HuH-7.5 (cell line): ENCODE measurements at places on chromosomes 12 and 14.
A peak's percentile ranks its signal among the peaks of the same experiment; 100 is the strongest.

DNA sequence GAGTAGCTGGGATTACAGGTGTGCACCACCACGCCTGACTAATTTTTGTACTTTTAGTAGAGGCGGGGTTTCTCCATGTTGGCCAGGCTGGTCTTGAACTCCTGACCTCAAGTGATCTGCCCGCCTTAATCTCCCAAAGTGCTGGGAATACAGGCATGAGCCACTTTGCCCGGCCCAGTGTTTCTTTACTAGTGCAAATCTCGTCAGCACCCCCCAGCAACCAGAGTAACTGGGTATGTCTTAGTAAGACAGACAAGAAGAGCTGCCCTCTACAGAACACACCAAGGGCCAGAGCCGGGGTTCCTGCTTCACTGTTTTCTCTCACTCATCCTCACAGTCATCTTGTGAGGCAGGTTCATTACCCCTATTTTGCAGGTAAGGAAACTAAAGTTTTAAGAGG lies 78.5 kb upstream of the GPR68 start:
- DNase-seq, result no peak

- no peak for DNase-seq
Observed at GRCh38 chr12:67237231-67237630, 31.9 kb upstream of the CAND1 start.

GRCh38 chr14:56144176-56144575 lies 26.0 kb downstream of the PELI2 start:
- no peak for DNase-seq

DNA sequence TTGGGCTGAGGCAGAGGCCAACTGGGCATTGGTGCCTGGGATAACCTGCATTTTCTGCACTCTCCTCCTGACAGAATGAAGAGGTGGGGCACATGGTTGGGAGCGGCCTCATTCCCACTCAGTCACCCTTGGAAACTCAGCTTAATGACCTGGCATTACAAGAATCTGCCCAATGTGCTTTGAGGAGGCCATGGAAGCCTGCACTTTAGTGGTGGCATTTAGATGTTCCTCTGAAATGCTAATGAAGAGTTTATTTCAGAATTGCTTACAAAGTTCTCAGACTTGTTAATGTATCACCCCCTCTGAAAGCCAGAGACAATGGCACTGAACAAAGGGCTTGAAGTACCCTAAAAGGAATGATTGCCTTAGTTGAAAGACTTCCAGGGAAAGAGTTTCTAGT lies 71.4 kb upstream of the PARP11 start:
- DNase-seq, result no peak

GRCh38 chr12:68800294-68800693 lies 7.7 kb upstream of the MDM2 start:
- no peak for DNase-seq

GRCh38 chr12:50442178-50442908 lies 41.7 kb downstream of the LARP4 start:
- DNase-seq, result no peak

DNA sequence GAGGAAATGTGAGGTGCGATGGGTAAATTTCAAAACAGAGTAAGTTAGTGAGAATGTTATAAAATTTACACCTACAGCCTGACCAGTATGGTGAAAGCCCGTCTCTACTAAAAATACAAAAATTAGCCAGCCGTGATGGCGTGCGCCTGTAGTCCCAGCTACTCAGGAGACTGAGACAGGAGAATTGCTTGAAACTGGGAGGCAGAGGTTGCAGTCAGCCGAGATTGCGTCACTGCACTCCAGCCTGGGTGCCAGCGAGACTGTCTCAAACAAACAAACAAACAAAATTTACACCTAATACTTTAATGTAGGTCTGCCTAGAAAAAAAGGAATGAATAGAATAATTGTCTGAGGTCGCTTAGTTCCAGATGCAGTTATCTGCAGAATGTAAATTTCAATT lies 37.6 kb downstream of the SLC2A14 start:
- no peak for DNase-seq

DNA sequence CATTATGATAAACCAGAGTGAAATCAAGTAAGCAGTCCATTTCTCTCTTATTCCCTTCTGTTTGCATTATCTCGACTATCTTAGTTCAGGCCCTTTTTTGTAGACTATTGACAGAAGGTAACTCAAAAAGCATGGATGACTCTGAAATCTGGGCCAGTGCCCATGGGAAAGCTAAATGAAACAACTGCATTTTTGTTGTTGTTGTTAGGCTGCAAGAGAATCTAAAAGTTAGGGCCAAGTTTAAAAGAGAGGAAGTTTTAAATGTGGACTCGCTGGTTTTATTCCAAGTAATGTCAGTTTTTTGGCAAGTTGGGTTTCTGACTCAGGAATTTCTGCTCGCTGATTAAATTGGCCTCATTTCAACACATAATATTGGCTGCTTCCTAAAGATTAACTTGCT lies 201.1 kb downstream of the PIK3C2G start:
- no peak for DNase-seq

DNA sequence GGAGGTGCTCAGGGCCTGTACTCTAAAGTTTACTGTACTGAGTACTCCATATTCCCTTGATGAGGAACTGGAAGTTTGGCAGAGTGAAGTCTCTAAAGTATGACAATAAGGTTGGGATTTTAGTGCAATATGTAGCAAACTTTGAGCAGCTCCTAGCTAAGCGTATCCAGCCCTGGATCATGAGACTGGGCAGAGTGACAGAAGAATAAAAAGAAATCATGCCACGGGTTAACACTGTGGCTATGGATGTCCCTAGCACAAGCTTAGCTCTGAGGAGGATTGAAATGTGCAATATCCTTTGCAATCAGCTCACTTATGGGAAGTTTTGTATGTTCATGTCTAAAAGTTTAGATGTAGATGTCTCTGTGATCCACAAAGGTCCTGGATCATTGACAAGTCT lies 114.1 kb downstream of the SMOC1 start:
- DNase-seq, result no peak

- no peak for DNase-seq
Observed at GRCh38 chr14:96265383-96266095, 9.5 kb downstream of the BDKRB1 start.

GRCh38 chr14:66238969-66239368 lies 247.2 kb upstream of the CCDC196 start:
- DNase-seq, result no peak

- DNase-seq, result no peak
Observed at GRCh38 chr14:61128382-61129167, 147.5 kb downstream of the SLC38A6 start.

DNA sequence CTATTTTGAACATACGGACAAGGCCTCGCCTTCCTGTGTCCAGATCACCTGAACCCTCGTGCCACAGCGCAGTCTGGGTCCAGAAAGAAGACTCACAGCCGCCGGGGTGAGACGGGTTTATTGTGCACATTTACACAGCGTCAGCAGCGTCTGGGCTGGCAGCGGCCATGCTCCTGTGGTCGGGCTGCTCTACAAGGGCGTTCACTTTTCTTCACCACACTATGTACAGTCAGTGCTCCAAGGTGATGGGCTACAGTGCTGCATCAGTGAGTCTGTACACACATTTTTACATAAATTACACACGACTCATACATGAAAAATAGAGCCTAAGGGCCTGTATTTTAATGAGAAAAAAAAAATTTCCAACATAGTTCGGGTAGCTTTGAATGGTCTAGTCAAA lies 18.0 kb downstream of the ZFYVE21 start:
- DNase-seq, result no peak

DNA sequence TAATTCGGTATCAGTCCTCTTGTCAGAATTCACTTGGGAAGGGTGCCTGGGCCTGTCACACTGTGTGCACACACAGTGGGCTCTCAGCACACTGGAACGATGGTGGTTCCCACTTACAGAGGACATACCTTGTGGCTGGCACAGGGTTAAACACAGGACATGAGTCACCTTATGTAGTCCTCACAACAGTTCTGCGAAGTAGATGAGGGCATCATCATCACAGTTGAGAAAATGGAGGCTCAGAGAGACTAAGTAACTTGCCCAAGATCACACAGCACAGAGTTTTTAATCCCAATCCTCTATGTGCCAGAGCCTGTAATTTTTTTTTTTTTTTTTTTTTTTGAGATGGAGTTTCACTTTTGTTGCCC lies 90.7 kb downstream of the NINJ2 start:
- DNase-seq, result no peak

DNA sequence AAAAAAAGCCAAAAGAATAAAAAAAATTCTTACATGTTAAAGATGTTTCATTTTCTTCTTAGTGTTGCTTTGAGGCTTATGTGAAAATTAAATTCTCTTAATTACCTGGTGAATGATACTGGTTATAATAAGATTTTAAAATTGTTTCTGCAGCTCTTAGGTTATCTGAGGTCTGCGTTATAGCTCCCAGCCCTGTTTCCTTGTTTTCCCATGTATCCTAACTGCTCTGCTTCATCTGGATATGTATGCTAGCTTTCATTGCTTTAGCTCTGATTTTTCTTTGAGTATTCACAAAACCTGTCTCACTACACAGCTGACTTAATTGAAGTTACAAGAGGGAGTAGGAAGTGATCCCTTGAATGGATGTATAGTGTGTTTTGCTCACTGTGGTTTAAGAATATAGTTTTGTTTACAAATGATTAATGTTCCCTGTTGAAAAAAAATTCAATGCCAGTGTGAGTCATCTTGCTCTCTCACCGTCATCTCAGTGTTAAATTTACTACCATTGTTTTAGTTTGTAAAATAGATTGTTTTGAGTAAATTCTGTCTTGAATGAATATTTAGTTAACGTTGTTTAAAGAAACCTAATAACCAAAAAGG lies 26.8 kb downstream of the CPSF6 start:
- no peak for DNase-seq

- DNase-seq, result no peak
Observed at GRCh38 chr12:132606466-132606865, 3.9 kb downstream of the LRCOL1 start.

- no peak for DNase-seq
Observed at GRCh38 chr12:114938487-114939210, 254.7 kb upstream of the TBX3 start.

GRCh38 chr12:76123259-76124212 lies 39.1 kb upstream of the NAP1L1 start:
- DNase-seq, result no peak

DNA sequence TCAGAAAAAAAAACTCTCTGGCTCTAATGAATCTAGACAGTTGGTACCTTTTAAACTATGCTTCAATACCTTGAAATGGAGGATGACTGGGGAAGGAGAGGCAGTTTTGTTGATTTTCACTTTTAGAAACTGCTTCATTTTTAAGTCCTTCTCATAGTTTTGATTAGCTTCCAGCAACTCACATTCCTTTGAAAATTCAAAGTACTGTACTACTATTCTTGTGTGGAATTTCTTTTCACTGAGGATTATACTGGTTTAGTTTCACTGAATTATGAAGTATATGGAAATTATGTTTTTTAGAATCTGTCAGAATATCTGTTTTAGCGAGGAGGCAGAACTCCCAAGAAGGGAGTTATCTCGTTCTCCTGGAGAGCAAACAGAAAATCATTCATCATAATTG lies 116.3 kb downstream of the TGFB3 start:
- DNase-seq, result no peak

DNA sequence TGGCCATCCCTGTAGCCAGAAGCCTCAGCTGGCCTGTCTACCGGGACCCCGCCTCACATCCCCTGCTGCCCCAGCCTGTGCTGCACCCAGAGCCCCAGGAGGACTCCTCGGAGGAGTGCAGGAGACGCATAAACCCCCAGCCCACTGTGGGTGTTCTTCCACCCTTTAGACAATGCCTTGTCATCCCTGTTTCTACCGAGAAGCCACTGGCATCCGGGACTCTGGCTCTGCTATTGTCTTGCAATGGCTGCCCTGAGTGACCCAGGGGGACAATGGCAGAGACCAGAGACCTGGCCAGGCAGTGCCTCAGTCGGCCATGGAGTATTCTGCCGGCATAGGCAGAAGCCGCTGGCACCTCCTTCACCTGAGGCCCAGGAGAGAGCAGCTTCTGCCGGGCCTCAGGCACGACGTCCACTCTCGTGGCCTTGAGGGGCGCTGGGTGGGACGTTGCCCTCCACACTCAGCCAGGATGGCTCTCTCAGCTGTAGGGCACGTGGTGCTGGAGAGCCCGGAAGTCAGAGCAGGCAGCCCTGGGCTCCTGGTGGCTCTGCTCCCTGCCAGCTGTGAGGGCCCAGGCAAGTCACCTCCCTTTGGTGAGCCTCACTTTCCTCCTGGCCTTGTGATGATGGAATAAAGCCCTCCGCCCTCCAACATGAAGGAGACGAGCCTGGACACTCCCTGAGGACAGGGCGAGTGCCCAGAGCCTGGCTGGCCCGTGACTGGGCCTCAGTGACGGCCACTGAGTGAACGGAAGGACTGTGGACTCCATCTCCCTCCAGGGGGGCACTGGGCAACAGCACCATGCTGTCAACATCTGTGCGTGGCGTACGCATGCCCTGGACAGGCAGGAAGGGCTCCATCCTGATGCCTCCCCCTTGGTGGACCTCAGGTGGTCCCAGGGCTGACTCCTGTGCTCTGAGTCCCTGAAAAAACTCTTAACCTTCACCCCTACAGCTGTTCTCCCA lies 41.0 kb downstream of the TRAFD1 start:
- no peak for DNase-seq

DNA sequence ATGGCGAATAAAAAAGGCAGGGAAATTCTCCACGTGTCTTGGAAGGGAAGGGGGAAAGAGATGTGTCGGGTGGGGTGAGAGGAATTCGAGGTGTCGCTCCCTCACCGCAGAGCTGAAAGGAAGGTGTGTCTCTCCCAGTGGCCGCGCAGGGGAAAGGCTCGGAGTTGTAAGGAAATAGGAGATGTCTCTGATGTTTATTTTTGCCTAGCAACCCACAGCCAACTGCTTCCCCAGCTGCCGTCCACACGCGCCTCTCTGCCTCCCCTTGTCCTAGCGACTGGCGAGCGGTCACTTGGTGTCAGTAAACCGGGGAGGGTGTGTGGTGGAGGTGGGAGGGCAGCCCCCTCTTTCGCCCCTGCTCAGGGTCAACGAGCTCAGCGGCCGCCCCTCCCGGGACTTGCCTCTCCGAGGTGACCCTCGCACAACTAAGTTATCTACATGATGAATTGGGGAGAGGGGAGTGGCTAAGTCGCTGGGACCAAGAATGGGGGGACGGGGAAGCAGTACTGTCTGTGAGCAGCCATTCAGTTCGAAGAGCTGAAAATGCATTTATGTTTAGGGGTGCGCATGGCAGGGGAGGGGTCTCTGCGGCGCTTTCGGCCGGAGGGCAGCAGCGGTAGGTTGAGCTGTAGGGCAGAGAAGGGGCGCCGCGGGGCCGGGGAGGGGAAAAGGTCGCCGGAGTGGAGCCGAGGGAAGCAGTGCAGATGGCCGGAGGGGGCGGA lies 585 bp upstream of the DYRK2 start:
- DNase-seq, result peak; percentile 83

DNA sequence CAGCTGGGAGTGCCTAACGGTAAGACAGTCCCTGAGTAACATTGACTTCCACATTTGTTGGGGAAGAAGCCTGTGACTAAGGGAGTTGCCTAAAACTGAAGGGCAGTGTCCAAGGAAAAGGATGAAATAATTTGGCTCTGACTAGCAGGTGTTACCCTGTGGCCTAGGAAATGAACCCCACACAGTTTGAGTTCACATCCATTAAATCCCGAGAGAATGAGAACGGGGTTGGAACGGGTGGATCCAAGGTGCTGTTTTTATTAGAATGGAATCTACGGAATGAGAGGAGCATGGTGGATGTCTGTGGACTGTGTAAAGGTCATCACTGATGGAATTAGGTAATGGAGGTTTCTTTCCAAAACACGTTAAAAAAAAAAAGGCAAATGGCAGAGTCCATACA lies 324.0 kb downstream of the MED13L start:
- DNase-seq, result no peak
